ENCODE measurements at places on chromosomes 12 and 14.

DNA sequence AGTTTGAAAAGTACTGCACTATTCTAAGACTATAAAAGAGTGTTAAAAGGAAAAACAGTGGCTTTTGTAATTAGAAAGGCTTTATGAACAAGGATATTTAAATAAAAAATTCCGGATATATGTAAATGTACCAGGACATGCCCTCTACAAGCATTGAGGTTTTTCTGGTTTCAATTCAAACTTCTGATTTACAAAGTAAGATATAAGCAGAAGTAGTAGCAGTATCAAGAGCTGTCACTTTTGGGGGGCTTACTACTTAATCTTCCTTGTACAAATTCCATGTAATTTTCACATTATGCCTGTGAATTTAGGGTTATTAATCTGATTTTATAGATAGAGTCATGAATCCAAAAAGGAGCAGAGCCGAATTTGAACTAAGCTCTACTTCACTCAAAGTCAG, 170.3 kb upstream of the ATP2B1 start:
- no peak for DNase-seq

GRCh38 chr12:46043972-46044520, 53.7 kb upstream of the SCAF11 start:
- no peak for DNase-seq

DNA sequence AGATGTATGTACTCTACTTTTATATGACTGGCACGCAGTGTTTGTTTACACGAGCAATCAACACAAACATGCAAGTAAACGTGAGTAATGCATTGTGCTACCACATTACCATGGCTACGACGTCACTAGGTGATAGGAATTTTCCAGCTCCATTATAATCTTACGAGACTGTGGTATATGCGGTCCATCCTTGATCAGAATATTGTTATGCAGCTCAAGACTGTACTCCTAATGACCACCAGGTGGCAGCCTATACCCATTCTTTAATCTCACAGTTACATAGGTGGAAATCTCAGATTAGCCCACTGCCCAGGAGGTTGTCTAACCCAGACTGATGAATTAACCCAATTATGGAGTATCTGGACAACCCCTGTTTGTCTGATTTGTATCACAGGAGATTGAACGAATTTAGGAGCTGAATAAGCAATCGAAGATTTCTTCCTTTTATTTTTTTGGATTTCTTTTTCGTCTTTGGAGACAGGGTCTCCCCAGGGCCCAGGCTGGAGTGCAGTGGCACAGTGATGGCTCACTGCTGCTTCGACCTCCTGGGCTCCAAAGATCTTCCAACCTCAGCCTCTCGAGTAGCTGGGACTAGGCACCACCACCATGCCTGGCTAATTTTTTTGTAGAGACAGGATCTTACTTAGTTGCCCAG, 8.7 kb upstream of the TESPA1 start:
- no peak for DNase-seq

DNA sequence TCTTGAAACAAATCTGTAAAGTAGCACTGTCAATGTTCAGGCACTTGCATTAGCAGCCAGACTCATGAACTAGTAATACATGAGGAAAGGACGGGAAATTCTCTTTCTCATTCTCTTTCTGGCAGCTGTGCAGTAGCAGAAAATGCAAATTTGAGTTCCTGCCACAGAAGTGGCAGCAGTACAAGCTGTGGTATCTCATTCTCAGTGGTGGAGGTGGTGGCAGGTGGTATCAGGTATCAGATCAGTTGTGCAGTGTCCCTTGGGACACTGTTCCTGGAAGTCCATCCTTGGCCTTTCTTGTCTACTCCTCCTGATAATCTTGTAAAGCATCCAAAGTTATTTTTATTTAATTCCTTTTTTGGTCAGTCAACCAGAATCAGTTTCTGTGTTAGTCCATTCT, 103.0 kb downstream of the C12orf42 start:
- DNase-seq, result no peak

DNA sequence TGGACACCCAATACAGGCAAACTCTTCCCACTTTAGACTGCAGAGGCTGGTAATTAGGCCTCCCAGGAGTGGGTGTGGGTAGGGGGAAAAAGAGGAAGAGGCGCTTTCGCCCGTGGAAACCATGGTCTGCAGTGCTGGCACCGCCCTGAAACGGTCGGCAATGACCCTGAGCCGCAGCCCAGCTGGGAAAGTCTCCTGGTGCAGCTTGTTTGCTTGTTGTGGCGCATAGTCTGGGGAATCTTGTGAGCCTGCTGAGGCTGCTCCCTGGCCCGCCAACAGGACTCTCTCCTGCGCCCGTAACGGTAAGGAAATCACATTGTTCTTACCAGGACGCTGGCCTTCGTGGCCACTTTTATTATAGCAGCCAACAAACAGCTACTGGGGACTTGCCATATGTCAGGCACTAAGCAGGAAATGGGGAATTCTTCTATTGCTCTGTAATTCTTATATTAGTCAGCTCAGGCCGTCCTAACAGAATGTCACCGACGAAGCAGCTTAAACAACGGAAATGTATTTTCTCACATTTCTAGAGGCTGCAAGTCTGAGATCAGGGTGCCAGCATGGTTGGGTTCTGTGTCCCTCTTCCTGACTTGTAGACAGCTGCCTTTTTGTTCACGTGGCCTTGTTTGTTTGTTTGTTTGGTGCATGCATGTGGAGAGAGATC, 52.5 kb upstream of the RIN3 start:
- no peak for DNase-seq

DNA sequence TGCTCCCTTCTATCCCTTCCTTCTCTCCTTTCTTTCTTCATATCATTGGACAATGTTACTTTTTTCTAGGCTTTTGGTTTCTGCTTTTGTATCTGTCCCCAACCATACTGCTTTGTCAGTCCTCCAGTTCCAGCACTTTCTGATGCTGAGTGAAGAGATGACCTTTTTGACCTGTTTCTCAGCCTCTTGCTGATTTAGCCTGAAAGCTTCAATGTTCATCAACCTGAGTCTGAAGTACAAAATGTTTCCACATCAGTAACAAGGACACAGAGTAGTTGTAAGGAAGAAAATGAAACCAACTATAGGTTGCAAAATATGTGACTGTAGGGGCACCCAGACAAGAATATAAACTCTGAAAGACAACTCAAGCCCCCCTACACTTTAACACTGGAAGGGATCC, 25.2 kb upstream of the AKAP6 start:
- no peak for DNase-seq

- DNase-seq, result no peak
Measured at GRCh38 chr14:105711044-105711620, 184.7 kb downstream of the TMEM121 start.

- no peak for DNase-seq
Measured at GRCh38 chr14:64541972-64542835, 1.7 kb downstream of the HSPA2 start.

- no peak for DNase-seq
Measured at GRCh38 chr12:29032446-29032845, 116.6 kb upstream of the FAR2 start.

DNA sequence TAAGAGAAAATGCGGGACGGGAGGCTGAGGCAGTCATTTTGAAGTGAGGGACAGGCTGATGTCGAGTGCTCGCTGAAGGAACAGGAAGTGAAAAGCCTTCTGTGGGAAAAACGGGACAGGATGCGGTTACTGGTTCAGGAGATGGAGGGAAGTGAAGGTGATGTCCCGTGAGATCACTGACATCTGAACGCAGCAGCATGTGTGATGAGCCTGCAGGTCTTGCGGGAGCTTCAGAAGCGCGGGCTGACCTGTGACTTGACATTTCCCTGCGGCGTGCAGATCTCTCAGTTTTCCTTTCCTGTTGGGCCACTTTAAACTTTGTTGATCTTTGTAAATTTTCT, 77.8 kb downstream of the DDX51 start:
- no peak for DNase-seq

GRCh38 chr14:91418387-91419043, 895 bp upstream of the CCDC88C start:
- no peak for DNase-seq

- DNase-seq, result no peak
Measured at GRCh38 chr14:22176957-22177356, 412.1 kb downstream of the DAD1 start.

GRCh38 chr14:92259613-92260357, 63.2 kb upstream of the SLC24A4 start:
- no peak for DNase-seq

GRCh38 chr12:18799561-18799960, 61.6 kb downstream of the CAPZA3 start:
- DNase-seq, result no peak

GRCh38 chr12:16075887-16076286, 164.8 kb downstream of the DERA start:
- DNase-seq, result no peak

GRCh38 chr12:69873429-69873828, 48.4 kb downstream of the MYRFL start:
- no peak for DNase-seq

DNA sequence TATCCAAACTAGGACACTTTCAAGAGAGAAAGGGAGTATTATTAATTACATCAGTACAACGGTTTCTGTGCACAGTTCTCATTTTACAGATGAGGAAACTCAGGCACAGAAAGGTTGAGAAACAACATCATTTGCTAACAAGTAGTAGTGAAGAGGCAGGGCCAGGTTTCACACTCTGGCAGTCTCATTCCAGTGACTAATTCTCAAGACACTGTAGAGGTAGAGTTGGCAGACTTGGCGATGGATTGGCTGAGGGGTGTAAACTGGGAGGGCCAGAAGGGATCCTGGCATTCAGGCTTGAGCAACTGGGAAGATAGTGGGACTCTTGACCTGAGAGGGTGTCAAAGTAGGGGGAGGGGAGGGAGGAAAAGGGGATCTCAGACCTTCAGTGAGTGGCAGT, 73.8 kb upstream of the BDKRB2 start:
- peak; percentile 42 for DNase-seq

DNA sequence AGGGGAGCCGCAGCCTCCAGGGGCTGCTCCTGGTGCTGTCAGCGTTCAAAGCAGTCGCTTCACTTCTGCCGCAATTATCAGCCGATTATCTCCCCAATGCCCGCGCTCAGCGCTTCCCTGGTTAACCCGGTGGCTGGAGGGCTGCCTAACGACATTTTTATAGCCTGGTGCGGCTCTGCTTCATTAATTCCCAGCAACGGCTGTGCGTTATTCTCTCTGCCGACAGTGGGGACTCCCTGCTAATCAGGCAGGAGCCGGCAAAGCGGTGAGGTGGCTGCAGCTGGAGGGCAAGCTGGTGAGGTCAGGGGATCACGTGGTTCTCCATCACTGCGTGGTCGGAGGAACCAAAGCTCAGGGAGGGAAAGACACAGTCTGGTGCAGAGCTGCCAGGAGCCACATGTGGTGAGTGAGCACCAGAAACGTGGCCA, 62.9 kb downstream of the GLRX5 start:
- DNase-seq, result no peak

DNA sequence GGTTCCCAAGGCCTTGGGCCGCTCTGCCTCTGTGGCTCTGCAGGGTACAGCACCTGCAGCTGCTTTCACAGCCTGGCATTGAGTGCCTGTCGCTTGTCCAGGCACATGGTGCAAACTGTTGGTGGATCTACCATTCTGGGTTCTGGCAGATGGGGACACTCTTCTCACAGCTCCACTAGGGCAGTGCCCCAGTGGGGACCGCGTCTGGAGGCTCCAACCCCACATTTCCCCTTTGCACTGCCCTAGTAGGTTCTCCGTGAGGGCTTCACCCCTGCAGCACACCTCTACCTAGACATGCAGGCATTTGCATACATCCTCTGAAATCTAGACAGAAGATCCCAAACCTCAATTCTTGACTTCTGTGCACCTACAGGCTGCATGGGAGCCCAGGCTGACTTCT, 19.2 kb upstream of the ASPG start:
- DNase-seq, result no peak

- no peak for DNase-seq
Measured at GRCh38 chr14:65222440-65222858, 120.1 kb upstream of the MAX start.

DNA sequence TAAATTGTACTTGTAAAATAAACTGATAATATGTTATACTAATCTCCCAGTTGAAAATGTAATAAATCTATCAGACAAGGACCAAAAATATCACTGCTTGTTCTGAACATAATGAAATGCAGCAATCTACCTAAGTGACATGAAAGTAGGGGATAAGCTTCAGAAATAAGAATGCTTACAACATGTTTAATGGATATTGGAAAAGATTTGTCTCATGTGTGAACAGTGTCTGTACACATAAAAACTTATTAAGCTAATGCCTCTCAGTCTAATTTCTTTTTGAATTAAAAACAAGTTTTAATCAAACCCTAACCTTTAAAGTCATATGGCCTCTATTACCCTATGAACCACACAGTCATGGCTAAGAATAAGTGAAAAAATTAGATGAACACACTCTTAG, 465.3 kb downstream of the MDGA2 start:
- DNase-seq, result no peak

Data from epithelial cell of proximal tubule (primary cell).